Astrocyte of the spinal cord (primary cell): ENCODE measurements at places on chromosomes 6 and 20.
A peak's percentile ranks its signal among the peaks of the same experiment; 100 is the strongest.

DNA sequence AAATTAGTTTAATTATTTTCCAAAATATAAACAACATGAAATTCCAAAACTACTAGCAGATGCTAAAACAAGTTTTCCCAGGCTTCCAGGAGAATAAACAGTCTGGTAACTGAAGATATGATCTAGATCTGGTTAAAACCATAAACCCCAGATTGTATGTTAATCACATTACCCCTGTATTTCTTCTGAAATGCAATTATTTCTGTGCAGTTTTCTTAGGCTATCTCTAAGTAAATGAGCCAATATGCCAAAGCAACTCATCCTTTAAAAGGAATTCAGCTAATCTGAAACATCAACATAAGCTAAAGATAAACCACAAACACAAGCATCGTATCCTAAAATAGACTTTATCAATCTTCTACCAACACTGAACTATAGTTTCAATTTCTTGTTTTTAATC is 44.6 kb upstream of the SENP6 start:
- no peak for DNase-seq

DNA sequence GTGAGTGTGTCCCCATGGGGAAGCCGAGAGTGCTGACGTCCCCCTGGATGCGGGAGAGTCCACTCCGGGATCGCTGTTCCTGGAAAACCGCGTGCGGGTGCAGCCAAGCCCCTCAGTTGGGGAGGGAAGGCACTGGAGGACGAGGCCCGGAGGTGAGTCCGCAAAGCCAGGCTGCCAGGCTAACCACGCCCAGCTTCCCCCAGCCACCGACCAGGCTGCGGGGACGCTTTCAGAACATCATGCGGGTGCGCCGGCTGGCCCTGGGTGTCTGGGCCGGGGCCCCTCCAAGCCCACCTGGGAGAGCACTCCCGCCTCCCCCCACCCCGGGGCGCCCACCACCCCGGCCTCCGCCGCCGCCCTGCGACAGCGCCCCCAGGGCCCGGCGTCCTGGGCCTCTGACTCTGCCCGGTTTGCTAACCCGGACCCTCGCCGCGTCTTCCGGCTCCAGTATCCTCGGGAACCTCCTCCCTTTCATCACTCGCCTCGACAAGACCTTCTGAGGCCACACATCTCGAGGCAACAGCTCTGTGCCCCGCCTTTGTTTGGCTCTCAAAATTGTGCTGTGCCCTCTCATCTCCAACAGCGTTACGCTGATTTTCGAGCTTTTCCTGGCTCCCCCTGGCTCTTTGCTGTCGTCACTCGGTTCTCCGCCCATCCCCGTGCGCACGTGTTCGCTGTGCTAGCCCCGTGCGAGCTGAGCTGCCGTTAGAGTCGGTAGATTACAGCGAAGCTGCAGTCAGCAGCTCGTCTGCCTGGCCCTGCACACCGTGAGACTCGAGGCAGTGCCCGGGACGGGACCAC is 47.1 kb upstream of the ENTPD6 start:
- peak; percentile 37 for DNase-seq

DNA sequence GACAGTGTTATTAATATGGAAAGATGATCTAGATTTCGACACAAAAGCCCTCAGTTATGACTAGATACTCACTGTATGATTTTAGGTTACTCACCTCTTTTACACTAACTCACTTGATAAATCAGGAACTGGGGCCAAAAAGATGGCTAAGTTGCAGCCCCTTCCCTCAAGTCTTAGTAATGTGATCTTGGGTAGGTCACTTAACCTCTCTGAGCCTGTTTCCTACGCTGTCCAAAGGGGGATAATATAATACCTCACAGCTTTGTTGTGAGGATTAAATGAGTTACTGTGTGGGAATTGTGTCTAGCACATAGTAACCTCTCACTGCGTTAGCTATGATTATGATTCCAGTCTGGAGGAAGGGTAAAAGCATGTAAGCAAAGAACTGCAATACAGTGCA is 1.3 kb downstream of the TTI1 start:
- DNase-seq, result no peak

DNA sequence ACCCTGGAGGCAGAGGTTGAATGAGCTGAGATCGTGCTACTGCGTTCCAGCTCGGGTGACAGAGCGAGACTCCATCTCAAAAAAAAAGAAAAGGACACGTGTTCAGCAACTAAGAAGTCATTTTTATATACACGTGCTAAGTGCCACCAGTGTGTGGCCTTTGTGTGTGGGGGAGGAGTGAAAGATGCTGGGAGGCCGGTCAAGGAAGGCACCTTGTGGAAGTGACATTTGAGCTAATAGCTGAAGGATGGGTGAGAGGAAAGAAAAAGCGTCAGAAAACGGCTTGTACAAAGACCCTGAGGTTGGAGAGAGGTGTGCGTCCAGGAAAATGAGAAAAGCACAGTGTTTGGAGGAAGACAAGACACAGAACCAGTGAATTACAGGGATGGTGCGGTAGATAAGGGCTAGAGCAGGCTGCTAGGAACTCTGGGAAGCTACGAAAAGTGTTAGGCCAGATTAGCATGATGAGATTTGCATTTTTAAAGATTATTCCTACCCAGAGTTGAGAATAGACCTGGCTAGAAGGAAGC is 11.6 kb downstream of the RREB1 start:
- DNase-seq, result no peak

- no peak for DNase-seq
These were observed 250.6 kb downstream of the SAMD5 start for GRCh38 chr6:147759093-147759492.

GRCh38 chr20:11585752-11586352 is 331.8 kb upstream of the BTBD3 start:
- peak; percentile 26 for DNase-seq

DNA sequence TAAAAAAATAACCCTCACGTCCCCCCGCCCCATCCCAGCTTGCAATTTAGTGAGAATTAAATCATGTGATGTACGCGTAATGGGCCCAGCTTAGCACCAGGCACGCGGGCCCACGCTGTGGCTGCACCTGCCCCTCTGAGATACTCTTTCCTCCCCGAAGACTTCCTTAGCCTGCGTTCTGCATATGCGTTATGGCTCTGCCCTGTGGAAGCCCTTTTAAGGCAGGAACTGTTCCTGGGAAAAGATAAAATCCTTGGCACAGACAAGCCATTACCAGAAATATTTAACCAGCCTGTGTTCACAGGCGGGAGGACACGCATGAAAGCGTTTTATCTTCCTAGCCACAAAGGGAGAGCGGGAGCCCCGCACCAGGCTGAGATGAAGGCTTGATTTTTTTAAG is 311.0 kb downstream of the LRFN2 start:
- DNase-seq, result no peak

GRCh38 chr6:71523548-71523947 is 234.9 kb downstream of the OGFRL1 start:
- DNase-seq, result no peak

DNA sequence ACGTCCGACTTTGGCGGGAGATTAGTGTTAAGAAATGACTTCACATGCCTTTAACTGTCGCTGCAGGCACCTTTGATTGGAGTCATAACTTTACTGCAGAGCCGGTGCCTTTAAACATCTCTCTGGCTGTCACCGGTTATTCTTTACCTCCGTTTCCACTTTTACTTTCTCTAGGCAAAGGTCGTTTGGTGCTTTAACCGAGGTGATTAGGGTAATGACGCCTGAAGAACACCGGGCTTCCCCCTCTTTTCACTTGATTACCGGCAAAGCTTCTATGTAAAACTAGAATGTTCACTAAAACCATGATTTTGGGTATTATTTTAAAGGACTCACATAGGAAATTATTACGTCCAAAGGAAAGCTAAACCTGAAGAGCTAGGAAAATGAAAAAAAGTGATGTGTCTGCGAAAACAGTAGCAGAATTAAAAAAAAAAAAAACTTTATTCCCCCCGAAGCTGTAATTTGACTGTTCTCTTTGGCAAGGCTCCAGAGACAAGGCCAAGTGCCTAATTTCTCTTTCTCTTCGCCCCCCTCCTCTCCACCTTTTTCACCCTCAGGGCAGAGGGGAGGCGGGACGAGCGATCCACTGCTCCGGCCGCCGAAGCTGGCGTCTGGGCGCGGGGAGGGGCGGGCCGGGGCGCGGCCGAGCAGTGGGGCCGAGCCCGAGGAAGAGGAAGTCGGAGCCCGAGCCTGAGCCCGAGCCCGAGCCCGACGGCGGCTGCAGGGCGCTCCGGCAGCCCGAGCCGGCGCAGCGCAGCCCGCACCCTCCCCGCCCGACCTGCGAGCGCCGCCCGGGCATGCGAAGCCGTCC is at the start of gene PLEKHG1:
Gene PLEKHG1, plus strand, starts transcription at position 687 of the 811 bp plus-strand sequence. CDS start 133,797 bp downstream, outside the sequence.
- DNase-seq, result peak; percentile 50

GRCh38 chr6:84019141-84019841 is 14.3 kb upstream of the MRAP2 start:
- no peak for DNase-seq

DNA sequence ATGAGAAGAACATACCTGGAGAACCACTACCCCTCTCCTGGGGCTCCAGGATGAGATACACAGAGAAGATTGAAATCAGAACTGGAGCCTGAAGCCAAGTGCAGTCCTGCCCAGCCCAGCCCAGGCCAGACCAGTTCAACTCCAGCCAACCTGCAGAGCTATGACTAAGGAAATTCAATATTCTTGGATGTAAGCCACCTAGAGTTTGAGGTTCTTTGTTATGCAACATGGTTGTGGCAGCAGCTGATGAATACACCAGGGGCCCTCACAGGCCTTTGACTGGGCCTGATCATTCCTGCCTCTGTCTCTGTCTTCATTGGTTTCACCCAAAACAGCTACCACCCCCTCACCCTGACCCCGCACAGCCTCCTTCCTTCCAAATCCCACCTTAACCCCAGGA is 167.8 kb downstream of the LRFN2 start:
- no peak for DNase-seq

- DNase-seq, result no peak
These were observed 139.8 kb downstream of the ZDHHC14 start for GRCh38 chr6:157520596-157521361.

DNA sequence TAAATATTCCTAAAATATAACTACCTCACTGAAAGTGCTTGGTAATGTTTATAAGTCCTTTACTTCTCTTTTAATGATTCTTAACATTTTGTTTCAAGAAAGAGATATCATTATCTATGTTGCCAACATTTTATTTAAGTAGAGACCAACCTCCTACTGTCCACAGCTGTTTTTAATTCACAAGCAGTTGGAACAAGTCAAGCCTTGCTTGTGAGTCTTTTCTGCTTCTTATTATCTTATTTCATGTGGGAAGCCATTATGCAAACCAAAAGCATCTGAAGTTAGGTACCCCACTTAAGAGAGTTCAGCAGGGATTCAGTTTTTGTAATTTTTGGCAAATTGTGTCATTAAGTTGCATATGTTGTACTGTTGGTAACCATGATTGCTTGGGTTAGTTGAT is 1714.5 kb downstream of the GRIK2 start:
- DNase-seq, result no peak

DNA sequence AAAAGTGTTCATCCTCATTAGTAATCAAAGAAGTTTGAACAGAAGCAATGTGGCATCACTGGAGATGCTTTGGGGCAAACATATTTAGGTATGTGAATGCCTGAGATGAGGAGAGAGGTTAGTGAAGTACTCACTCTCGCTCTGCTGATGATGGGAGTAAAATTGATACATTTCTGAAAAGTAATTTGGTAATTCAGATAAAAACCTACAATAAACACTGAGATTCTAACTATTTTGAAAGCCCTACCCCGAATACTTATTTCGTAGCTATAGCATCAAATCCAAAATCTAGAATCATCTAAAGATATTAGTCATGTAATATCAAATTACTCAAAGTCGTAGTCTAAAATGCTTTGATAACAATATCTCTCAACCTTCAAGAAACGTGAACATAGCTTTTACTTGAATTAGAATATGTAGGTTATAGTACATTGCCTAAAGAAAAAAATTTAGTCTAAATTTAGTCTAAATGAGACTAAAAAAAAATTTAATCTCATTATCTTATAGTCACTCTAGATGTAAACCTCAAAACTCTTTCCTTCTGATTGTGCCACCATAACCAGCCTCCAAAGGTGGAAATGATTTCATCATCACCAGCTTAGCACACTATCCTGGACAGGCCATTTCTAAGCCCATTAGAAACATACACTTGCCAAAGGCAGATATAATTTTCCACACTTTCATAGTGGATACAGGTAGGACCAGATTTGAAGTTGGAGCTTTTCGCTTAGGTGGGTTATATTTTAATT is 232.5 kb upstream of the TAB2 start:
- no peak for DNase-seq
